ENCODE measurements at places on chromosomes 6 and 20.

- no peak for DNase-seq
These were observed 9.6 kb downstream of the MAN1A1 start for GRCh38 chr6:119339941-119340456.

GRCh38 chr20:49268600-49269365 is 9.1 kb downstream of the ZNFX1 start:
- no peak for DNase-seq

DNA sequence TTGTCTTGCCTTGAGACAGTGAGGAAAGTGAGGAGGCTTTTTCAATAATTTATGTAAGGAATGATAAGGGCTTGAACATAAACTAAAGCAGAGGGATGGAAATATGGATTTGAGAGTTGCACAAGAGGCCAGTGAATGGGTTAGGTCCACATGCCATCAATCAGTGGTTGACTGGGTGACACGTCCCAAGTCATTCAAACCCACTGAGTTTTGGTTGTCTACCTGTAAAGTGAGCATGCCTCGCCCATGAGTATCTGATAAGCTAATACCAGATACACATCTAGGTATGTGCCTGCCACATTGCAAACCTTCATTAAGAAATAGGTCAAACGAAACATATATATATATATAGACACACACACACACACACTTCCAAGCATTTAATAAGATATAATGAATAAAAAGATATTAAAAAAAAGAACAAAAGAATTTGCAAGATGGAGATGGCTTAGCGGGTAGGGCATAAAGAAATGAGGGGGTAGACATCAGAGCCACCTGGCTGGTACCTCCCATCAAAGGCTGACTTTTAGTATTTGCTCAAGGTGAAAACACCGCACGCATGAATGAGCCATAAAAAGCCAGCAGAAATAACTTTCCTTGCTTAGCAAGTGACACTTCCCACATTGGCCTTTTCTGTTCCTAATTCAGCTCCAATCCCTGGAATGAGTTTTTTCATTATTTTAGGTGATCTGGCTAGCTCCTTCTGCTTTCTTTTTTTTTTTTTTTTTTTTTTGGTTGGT is 109.1 kb upstream of the GGTLC1 start:
- DNase-seq = no peak

DNA sequence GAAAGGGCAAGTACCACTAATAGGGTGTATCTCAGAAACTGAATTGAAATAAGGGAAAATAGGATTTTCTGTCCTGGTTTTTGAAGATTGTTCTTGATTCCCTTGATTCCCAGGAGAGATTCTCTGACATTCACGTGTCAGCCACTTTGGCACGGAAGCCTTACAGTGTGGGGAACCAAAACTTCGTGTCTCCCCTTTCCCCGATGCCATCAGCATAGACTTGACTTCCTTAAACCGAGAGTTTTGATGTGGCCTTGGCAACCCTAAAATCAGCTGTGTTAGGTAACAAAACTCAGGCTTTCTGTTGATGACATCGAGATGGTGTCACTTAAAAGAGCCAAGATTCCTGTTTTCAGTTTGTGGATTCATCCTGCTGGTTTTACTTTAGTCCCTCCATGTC is 7.5 kb downstream of the HMGN4 start:
- DNase-seq = no peak

- no peak for DNase-seq
These were observed 146.0 kb upstream of the STMND1 start for GRCh38 chr6:16955899-16956298.

DNA sequence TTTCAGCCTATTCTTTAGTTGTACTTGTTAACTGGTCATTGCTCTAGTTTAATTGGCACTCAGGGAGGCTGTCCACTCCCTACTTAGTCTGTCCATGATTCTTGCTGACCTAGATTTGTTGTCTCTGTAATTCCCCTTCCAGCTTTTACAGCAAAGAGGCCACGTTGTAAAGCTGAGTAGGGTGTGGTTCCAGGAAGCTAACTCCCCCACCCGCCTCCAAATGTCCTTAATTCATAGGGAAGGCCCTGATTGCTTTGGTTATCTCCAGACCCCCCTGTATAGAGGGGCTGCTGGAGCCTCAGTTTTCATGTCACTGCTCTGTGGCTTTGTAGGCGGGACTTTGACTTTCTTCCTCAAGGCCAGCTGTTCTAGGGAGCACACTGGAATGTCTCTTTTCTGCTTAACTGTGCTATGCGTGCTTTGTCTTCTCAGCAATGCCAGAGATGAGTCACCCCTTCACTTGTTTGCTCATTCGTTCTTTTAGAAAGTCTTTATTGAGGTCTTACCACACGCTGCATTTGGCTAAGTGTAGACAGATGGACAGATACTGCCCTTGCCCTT is 175.1 kb upstream of the JAG1 start:
- peak; percentile 87 for DNase-seq

DNA sequence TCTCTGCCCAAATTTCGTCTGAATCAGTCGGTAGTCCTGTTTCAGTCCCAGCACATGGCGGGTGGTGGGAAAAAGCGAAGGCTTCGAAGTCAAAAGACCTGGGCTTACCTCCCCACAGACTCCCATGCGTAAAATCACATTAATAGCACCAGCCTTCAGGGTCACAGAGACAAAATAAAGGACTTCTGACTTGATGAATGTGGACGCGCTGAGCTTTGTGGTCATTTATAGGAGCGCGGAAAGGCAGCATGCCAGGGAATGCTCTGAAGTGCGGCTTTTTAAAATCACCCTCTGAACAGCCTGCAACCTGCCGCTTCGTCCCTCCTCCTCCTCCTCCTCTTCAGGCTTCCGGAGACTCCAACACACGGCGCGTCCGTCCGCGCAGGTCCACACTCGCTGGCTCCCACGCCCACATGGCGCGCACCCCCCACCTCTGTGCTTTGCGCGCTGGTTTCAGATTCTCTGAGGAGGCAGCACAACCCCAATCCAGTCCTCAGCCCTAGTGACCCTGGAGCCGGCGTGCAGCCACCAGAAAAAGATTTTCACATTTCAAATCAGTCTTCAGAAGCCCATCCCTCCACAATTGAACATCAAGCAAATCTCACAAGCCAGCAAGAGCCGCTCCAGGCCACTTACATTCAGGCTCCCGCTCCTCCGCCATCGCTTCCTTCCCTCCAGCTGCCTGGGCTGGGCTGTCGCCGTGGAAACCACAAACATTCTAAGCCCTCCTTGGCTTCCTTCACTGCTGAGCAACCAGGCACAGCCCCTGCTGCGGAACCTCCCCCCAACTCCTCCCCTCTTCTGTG is at the start of gene C6orf118:
TSS of gene C6orf118 (minus strand) at position 680 of the 806 bp plus-strand sequence. CDS start at position 661, 19 bp downstream.
- DNase-seq = peak; percentile 1

GRCh38 chr6:21053612-21054011 is 519.4 kb downstream of the CDKAL1 start:
- no peak for DNase-seq

GRCh38 chr6:24219670-24220069 is 93.7 kb downstream of the NRSN1 start:
- DNase-seq = no peak

GRCh38 chr20:17969884-17970409 is 1.1 kb downstream of the MGME1 start:
- DNase-seq = no peak

DNA sequence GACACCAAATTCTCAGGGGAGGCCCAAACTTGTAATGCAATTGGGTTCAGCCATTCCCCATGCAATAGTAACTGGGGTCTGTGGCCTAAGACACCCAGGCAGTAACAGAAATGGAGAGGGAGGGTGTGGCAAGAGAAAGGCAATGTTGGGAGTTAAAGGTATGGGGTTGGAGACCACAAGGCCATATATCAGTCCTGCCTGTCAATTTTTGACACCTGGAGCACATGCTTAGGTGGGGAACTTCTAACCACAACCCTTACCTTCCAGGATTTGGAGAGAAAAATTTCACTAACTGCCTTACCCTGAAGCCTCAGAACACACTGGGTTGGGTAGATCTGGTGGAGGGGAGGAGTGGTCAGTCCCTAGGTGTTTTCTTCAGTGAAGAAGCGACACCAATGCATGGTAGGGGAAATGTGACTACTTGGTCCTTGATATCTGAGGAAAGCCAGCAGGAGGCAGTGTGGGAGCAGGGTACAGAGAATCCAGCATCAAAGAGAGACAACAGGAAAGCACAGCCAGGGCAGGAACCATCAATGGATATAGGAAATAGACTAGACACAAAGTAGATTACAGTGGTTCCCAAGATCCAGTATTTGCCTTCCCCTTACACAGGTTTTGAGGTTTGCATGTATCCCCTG is 6.8 kb upstream of the USP49 start:
- DNase-seq = no peak

GRCh38 chr20:47419953-47420514 is 63.5 kb upstream of the ZMYND8 start:
- DNase-seq = no peak

DNA sequence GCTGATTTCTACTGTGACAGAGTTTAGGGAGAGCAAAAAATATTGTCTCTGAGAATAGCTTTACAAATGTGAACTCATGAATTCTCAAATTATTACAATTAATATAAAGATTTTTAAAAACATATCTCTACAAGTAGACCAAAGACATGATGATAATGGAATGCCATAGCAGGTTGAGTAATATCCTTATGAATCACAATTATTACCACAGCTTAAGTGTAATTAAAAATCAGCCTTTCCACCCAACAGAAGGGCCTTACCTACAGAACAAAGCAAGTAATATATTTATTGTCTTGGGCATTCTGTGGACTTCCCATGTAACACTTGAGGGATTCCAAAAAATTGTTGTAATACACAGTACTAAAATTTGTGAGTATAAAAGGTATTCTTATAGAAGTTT is 1099.6 kb upstream of the GJE1 start:
- no peak for DNase-seq

GRCh38 chr6:36289281-36289878 is 19.5 kb downstream of the PNPLA1 start:
- DNase-seq = no peak

DNA sequence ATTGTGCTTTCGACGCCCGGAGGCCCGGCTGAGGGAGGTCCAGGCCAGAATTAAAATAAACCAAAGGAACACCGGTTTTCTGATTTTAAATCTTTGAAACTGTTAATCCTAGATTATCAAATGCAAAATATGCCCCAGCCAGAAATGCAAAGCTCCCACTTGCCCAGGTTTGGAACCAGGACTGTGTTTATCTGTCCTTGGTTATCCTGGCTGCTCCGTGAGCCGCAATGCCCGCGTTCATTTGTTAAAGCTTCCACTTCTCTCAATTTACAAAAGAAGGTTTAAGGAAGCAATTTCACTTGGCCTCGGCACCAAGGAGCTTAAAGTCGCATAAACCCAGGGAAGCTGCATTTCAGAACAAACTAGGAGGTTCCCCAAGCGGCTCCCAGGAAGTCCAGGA is 250.0 kb downstream of the TAF4 start:
- DNase-seq = no peak

DNA sequence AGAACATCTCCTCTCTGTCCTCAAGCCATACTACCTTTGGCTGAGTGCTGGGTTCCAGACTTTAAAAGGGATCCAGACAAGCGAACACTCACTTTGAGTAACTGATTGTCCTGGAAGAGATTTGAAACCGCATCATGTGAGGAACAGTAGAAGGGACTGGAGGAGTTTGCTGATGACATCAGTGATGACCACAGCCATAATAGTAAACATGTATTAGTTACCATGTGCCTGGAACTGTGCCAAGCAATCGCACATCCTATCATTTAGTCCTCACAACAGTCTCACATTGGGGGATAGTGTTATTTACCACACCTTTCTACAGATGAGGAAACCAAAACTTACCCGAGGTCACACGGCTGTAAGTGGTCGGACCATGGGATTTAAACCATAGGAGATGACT is 39.8 kb downstream of the ARMC2 start:
- no peak for DNase-seq

DNA sequence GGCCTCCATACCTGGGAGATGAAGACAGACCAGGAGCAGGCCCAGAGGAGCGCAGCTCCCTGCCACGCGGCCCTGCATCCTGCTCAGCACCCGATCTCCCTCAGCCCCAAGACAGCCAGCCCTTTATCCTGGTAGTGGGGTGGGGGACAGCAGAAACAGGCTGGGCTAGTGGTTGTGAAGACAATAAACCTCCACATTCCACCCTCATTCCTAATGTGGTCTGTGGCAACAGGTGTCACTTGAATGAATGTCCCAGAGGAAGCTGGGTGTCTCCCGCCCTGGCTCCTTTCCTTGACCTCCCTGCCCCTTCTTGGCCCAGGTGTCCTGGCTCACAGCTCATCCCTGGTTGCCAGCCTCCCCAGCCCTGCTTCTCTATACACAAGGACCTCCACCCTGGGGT is at the start of gene C6orf15:
TSS of gene C6orf15 (minus strand) at position 98 of the 400 bp plus-strand sequence. CDS start at position 78, 20 bp downstream.
- no peak for DNase-seq
